NCI-H1105 (cell line): ENCODE measurements at places on chromosomes 3 and 15.

DNA sequence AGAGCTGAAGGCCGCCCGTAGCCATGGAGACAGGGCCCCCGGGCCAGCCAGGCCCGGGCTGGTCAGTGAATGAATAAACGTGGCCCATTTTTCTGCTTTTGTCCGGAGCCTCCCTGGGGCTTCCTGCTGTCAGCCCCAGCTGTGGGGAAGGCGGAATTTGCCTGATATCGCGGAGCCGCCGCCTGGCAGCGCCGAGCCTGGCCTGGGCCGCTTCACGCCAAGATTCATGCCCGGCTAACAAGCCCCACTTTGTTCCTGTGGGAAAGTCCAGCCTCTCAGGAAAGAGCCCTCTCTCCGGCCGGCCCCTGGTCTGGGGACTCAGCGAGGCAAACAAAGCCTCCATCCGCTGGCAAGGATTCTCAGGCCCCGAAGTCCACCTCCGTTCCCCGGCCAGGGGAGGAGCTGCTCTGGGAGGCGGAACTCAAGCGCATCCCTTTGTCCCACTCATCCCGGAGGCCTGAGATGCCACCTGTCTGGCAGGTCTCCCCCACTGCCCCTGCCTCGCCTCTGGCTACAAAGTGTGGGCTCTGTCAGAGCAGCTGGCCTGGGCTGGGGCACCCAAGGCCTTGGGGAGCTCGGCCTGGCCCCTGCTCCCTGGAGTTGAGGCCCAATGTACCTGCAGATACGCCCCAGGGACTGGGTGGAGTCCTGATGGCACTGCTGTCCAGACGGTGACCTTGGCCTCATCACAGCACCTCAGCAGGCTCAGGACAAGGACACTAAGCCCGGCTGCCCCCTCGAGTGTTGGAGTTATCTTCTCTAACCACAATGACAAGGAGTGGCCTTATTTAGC, 51.6 kb upstream of the SLC6A11 start:
- no peak for DNase-seq

DNA sequence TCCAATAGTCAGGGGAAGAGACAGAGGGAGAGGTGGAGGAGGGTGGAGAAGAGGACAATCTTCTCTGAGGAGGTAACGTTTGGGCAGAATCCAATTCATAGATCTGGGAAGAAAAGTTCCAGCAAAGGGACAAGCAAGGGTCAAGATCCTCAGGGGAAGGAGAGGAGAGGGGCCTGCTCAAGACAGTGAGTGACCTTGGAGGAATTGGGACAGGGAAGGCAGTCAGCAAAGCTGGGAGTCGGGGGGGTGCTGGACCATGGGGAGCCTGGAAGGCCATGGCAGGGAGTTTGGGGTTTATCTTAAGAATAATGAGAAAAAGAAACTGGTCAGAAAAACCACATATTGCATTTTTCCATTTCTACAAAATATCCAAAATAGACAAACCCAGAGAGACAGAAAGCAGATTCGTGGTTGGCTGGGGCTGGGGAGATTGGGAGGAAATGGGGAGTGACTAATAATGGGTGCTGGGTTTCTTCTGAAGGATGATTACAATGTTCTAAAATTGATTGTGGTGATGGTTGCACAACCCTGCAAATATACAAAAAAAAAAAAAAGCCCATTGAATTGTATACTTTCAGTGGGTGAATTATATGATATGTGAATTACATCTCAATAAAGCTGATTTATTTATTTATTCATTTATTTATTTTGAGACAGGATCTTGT, 19.6 kb upstream of the SRP14 start:
- DNase-seq, result no peak

DNA sequence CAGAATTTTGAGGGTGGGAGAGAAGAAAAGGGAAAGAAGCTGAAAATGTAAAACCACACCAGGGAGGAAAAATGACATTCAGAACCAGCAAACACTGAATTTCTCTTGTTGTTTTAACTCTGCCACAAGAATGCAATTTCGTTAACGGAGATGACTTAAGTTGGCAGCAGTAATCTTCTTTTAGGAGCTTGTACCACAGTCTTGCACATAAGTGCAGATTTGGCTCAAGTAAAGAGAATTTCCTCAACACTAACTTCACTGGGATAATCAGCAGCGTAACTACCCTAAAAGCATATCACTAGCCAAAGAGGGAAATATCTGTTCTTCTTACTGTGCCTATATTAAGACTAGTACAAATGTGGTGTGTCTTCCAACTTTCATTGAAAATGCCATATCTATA, 15.5 kb downstream of the GREM1 start:
- DNase-seq, result no peak

DNA sequence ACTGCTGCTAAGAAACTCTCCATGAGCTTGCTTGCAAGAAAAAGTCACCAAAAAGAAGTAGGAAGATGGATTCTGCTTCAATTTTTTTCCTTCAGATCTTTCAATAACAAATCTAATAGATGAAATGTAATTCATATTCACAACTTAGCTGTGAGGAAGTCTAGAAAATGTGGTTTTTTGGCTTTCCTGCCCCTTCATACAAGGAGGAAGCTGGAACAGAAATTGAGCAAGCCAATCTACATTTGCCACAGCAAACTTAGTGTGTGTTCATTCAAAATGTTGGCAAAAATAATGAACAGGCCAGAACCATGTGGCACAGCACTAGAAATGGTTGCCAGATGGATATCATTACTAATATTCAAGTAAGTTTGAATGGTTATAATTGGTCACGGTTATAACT, 93.2 kb upstream of the NEDD4 start:
- no peak for DNase-seq

GRCh38 chr3:11136830-11137626, 17.3 kb upstream of the HRH1 start:
- no peak for DNase-seq

DNA sequence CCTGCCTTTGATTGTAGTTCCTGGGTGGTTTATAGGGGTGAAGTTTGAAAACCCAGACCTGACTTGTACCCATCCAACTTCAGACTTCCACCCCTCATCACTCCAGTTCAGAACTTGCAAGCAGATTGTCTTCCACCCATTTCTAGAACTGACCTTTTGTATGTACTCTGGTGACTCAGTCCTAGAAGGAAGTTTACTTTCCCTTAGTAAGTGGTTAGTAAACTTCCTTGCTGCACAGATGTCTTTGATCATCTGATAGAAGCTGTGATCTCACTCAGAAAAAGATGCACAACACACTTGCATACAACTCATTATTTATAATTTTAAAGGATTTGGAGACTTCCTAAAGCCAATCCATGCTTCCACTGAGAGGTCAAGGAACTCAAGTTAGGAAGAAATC, 368.0 kb downstream of the MFSD1 start:
- no peak for DNase-seq

- no peak for DNase-seq
Observed at GRCh38 chr15:82540055-82540983, at the start of gene RPS17. Gene RPS17, minus strand, starts transcription at chr15:82540457. Its CDS starts 29 bp downstream, at chr15:82540428.
